ENCODE measurements at places on chromosomes 7 and 10.

- DNase-seq = no peak
Observed at GRCh38 chr10:13844651-13845050, 257.9 kb downstream of the PRPF18 start.

DNA sequence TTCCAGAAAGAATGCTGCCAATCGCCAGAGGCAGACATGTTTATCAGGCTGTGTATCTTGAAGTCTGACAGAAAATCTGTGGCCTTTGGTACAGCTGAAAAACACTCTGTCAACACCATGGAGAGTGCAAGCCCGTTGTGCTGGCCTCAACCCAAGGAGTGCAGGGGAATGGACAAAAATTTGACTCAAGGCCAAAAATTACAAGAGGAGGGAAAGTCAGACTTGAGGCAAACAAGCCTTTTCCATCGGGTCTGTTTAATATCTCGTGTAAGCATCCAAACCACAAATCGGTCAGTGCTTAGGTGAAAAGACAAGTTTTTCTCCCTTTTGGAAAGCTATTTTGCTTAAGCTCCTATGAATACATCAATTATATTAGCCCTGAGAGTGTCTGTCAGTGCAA lies 305.3 kb upstream of the NFE2L3 start:
- DNase-seq = peak; percentile 95

- DNase-seq = no peak
Observed at GRCh38 chr10:15482156-15482555, 111.1 kb upstream of the FAM171A1 start.

GRCh38 chr7:47714669-47715607 lies 133.0 kb upstream of the TNS3 start:
- DNase-seq = no peak

DNA sequence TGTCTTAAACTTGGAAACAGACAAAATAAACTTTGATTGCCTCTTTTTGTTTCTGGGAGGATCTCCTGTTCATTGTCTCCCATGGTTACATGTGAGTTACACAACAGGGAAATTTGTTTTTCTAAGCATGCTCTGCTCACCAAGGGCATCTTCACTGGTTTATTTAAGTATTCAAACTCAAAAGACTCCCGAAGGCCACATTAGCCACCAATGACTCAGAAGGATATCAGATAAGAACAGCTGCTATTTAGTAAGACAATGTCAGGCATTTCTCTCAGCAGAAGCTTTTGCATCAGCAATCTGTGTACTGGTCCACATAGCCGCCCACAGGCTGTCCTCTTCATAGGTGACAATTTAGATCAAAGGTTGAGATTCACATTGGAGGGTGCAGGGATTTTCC lies 19.3 kb downstream of the OR6B1 start:
- peak; percentile 71 for DNase-seq

DNA sequence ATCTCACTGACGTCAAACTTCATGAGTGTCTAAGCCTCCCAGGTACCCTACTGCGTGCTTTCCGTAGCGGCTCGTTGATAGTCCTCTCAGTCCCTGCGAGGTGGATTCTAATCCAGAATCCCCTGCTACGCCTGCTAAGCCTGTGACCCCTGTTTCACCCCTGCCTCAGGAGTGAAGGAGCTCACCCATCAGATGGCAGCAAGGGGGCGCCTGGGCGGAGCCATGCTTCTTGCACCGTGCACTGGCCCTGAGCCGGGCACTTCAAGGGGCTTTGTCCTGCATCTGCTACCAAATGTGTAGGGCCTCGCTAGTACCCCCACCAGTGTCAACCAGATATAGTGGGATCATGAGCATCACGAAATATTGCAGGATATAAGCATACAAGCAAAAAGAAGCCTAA lies 918 bp upstream of the STRA8 start:
- DNase-seq = no peak

DNA sequence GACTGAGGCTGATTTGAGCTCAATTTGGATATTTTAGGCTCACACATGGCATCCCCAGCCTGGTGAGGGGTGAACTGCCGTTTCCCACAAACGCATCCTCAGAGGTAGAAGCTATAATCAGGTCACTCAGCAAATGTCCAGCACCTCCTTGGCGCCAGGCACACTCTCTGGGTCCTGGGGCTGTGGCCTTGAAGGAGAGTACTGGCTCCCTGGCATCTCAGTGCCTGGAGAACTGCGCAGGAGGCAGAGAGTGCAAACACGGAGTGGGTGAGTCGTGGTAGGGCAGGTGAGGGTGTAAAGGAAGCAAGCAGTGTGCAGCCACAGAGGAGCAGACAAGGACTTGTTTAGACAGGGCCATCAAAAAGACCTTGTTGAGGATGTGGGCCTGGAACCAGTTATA lies 224.0 kb upstream of the ZNF32 start:
- no peak for DNase-seq

- no peak for DNase-seq
Observed at GRCh38 chr10:24824536-24824935, 100.8 kb upstream of the ARHGAP21 start.

- DNase-seq = peak; percentile 15
Observed at GRCh38 chr7:83984076-83984475, 210.5 kb downstream of the SEMA3A start.

DNA sequence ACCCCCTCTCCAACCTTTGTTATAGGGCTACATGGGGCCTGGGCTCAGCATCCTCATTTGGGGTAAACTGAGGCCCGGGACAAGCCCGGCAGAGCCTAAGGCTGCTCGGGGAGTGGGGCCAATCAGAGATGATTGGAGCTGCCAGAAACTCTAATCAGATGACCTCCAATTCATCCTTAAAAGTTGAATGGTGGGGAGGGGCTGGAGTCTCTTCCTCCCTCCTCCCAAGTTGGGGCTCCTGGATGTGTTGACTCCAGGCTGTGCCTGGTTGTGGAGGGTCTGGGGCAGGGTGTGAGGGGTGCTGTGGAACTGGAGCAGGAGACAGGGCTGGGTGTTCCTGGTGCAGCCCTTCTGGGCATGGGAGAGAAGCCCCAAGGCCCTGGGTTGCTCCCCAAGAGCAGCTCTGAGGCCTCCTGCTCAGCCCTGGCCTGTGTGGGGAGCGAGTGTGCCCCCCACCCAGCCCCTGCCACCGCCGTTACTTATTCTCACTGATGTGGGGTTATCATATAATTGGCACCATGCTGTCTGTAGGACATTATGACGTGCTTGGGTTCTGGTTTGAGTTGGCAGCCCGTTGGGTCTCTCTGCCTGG lies 2.2 kb downstream of the BHLHA15 start:
- no peak for DNase-seq

DNA sequence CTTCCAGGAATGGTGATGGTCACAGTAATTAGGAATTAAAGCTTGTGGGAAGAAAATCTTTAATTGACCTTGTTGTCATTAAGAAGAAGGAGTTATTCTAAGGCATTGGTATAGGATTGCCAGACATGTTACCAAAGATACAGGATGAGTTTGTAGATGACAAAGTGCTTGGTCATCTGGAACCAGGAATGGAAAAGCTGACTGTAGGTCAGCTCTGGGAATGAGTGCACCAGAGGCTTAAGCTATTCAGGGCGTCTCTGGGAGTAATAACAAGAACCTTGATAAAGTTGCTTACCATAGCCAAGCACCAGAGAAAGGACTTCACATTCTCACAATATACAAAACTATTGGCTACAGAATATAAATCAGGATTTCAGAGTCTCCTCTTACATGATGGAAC lies 89.0 kb downstream of the PHTF2 start:
- DNase-seq = peak; percentile 25

- peak; percentile 96 for DNase-seq
Observed at GRCh38 chr10:14074062-14074884, 256.5 kb downstream of the FRMD4A start.

- DNase-seq = no peak
Observed at GRCh38 chr7:33044986-33045385, 17.6 kb downstream of the NT5C3A start.

GRCh38 chr7:140625908-140626868 lies 14.4 kb downstream of the DENND2A start:
- DNase-seq = peak; percentile 100

GRCh38 chr10:95907456-95908253 lies at the start of gene CC2D2B:
TSS of gene CC2D2B (plus strand) at chr10:95907975. CDS start at chr10:95911324, 3,349 bp downstream.
- DNase-seq = peak; percentile 87

DNA sequence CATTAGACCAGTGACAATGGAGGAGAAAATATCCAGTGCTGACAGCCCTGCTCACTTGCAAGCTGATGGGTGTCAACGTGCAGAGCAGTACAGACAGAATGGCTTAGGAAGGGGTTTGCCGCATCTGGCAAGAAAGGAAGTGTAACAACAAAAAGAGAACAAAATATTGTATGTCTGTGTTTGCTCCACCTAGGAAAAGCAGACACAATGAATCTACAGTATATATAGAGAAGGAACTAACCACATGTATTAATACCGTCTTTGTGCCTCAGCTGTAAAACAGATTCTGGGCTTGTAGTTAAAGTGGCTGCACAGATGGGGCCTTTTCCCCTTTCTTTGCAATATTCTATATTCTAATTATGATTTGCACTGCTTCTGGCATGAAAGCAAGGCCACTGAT lies 281.1 kb upstream of the MEOX2 start:
- DNase-seq = peak; percentile 50

- DNase-seq = no peak
Observed at GRCh38 chr10:112708461-112708860, 241.6 kb upstream of the TCF7L2 start.

DNA sequence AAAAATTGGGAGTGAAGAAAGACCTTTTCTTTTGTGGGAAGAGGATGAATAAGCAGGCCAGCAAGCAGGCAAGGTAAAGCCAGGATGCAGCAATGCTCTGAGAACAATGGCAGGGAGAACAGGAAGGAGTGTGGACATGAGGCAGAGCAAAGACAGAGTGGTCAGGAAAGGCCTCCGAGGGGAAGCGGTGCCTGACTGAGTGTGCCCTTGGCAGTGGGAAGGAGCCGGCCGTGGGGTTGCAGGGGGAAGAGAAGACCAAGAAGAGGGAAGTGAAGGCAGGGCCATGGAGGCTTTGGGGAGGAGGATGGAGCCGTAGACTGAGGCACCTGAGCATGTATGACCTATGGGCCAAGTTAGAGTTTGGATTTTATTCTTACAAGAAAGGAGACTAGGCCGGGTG lies 21.9 kb upstream of the ZNF212 start:
- no peak for DNase-seq

- DNase-seq = peak; percentile 91
Observed at GRCh38 chr7:148084138-148084537, 506.4 kb upstream of the C7orf33 start.

GRCh38 chr10:132248455-132249225 lies 59.1 kb downstream of the STK32C start:
- no peak for DNase-seq

- DNase-seq = no peak
Observed at GRCh38 chr7:148794476-148794875, 89.6 kb downstream of the EZH2 start.

DNA sequence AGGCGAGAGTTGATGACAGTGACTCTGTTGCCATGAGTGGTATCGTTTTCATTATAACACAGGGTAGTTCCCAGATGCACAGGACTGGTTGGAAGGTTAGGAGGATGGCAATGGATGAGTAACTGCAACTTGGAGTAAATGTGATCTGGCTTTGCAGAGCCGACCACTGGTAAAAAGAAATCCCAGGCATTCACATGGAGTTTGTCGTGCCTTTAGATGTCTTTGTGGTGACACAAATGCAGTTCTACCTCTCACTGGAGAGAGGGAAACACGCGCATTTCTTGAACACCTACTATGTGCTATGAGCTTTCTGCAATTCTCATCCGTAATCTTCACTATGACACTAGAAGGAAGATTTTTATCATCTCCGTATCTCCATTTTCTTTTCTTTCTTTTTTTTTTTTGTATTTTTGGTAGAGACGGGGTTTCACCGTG lies 1.7 kb upstream of the MNX1 start:
- DNase-seq = no peak

GRCh38 chr10:132417957-132418441 lies 21.0 kb downstream of the PWWP2B start:
- DNase-seq = no peak

DNA sequence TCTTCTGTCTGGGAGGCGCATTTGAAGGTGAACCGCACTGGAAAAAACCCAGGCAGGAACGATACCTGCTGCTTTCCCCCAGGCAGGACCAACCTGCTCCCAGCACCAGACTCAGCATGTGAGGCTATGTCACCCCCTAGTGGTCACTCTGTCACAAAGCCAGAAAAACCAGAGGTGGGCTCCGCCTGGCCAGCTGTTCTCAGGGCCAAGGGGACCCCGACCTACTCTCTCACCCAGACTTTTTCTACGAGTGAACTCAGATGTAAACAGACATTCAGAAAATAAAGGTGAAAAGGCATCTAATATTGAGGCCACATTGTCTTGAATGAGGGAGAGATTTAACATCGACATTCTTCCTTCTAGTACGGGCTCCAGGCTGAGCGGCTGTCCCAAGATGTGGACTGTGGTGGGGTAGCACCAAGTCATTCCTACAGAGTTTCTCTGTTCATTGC lies 117.3 kb downstream of the PRKAG2 start:
- peak; percentile 73 for DNase-seq

- no peak for DNase-seq
Observed at GRCh38 chr10:124126983-124127385, 33.6 kb upstream of the CHST15 start.
